ENCODE measurements at places on chromosomes 3 and 15.

DNA sequence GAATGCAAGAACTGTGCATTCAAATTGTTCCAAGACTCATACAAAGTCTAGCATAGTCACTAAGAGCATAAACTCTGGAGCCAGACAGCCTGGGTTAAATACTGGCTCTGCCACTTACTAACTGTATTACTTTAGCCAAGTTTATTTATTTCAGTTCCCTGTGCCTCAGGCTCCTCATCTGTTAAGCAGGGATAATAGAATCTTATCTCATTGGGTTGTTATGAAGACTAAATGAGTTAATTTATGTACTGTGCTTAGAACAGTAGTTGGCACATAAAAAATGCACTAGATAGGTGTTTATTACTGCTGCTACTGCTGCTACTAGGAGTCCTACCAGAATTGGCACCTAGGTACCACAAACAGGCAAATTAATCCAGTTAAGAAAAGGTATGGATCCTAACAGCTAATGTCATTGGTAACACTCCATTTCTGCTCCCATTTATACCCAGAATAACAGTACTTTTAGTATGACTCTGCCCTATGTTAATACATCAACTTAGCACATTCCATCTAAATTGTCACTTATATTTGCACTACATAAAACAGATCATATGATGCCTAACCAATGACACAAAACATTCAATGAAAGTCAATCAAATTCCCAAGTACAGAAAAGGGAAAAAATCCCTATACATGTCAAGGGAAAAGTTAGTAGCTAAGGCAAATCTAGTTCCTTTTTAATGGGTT lies 45.7 kb downstream of the GSK3B start:
- no peak for DNase-seq

- DNase-seq, result peak; percentile 23
Observed at GRCh38 chr3:125280668-125281361, 68.3 kb upstream of the SLC12A8 start.

DNA sequence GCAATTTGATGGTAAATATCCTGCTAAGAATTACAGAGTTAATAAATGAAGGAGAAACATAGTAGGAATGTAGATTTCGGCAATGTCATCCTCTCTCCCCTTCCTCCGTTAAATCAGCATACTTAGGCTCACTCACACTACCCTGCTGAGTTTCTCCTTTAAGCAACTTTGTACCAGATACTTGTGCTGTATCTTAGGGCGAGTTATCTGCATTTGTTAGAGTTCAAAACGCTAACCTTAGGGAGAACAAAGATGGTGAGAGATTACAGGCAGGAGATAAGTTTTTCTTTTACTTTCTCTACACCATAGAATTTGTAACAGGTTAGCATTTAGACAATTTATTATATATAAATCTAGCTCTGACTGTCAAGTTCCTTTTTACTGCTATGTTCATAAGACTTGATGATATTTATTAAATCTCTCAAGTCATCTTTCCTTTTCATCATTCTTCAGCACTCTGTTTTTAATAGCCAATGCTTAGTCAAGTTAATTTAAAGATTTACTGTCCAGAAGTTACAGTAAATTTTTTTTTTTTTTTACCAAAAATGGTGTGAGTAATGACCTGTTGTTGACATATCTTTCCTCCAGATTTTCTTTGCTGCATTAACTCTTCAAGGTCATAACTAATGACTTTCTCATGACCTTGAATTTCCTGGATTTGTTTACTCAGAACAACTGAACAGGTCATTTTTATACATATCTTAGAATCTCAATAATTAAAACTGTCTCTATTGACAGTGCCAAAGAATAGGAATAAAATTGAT lies 22.2 kb downstream of the SUCNR1 start:
- DNase-seq, result no peak

GRCh38 chr3:8324747-8325146 lies 176.9 kb upstream of the LMCD1 start:
- DNase-seq, result peak; percentile 77

DNA sequence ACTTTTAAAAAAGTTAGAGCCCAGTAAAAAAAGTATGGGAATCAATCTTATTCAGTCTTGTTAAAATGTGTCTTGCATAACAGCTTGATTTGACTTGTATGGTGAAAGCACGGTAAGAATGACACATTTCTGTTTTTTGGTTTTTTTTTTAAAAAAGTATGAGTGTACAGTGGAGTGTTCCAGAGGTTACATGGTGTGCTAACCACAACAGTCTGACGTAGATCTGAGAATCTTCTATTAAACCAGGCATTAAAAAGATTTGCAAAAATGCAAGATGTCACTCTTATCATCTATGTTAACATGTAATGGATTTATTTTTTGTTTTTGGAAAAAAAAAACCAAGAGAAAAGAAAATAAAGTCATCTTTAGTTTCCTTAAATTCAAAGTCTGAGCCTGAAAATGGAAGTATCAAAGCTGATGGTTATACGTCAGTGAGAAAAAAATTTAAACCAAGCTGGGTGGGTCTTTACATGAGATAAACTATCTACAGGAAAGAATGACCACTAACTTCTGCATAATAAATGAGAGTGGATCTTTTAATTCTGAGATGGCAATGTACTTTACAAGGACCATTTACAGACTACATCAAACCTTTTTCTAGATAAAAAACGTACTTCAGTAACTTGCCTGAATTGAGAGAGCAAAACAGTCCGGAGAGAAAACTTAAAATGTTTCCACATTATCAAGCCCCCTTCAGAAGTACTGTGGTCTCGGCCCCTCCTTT lies 1.6 kb downstream of the GABPB1 start:
- DNase-seq, result peak; percentile 63

DNA sequence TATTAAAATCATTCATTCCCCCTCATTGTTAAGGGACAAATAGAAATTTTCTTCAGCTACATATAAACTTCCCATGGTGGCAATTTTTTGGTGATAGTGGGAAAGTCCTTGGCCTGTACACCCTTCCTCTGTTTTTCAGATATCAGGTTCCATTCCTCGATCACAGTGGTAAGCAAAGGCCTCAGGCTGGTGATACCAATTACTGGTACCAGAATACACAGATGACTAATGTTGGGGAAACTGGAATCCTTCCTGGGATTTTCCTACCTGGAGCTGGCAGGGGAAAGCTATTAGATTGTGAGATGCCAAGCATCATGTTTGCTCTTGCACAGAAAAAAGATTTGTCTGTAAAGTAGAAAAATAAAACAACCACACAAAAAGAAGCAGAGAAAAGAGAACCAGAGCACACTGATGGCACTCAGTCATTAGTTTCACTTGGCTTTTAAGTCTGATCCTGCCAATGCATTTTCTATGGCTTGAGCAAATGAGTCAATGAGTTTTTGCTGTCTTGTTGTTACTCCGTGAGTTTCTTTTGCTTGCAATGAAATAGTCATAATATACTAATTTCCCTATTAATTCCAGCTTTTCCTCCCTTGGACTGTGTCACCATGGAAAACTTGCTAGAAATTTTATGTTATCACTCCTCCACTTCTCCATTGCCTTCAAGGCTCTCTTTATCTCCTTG lies 795.0 kb downstream of the ROBO1 start:
- DNase-seq, result no peak

DNA sequence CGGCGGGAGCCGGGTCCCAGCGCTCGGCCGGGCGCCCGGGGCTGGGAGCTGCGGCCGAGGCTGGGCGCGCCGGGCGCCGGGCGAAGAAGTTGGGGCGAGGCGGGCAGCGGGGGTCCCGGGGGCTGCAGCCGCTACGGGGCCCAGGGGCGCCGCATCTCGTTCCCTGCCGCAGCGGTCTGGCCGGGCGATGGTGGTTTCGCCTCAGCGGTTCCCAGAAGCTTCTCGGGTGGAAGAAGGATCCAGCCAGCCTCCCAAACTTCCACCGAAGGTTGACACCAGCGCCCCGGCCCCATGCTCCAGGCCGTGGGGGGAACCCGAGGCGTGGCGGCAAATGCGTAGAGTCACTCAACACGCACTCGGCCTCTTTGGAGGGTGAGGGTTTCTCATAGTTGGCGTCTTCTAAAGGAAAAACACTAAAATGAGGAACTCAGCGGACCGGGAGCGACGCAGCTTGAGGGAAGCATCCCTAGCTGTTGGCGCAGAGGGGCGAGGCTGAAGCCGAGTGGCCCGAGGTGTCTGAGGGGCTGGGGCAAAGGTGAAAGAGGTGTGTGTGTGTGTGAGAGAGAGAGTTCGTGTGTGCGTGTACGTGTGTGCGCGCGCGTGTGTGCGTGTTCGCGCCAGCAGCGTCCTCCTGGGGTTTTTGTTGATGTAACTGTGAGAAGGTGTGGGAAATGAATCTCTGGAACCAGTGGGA lies 940 bp downstream of the BOC start:
- DNase-seq, result peak; percentile 59

DNA sequence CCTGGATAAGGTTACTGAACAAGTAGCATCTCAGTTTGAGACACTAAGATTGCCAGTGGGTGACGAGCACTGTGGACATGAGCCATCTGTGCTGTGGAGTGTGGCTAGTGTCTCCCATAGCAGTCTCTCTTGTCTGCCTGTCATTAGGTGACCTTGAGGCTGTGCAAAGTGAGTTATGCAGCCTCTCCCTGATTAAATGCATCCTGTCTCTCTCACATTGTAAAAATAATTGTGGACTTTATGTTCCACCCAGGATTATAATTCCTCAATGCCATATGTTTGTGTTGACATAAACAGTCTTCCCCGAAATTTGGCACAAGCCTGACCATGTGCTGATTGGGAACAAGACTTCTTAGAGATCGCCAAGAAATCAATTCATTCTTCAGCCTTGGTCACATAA lies 168.9 kb downstream of the MYRIP start:
- DNase-seq, result no peak

DNA sequence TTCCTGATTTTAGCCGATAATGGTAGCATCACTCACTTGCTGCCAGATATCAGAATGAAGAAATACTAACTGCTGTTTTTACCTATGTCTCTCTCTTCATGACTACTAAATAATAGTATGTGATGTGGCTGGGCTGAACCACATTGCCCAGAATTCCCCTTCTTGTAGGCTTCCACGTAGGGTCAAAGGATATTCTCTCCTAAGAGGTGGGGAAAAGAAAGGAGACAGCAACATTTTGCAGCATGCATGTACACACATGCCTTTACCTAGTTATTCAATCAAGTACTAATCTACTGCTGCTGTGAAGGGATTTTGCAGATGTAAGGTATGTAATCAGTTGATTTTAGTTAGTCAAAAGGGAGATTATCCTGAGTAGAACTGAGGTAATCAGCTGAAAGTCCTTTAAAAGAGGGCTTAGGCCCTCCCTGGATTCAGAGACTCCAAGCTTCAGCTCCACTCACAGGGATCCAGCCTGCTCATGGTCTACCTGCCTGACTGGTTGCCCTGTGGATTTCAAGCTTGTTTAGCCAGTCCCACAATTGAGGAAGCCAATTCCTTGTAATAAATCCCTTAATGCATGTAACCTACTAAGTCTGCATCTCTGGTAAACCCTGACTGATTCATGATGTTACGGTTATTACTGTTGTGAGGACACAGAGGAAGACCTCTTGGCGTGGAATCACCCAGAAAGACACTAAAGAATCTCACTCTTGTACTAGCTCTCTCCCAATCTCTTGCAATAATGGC lies 20.4 kb downstream of the PLD1 start:
- no peak for DNase-seq

GRCh38 chr3:165148876-165149441 lies 47.2 kb downstream of the SLITRK3 start:
- DNase-seq, result no peak

- no peak for DNase-seq
Observed at GRCh38 chr3:119500901-119501300, 2.6 kb downstream of the TIMMDC1 start.

- DNase-seq, result peak; percentile 68
Observed at GRCh38 chr3:98817547-98818041, 54.5 kb downstream of the ST3GAL6 start.

DNA sequence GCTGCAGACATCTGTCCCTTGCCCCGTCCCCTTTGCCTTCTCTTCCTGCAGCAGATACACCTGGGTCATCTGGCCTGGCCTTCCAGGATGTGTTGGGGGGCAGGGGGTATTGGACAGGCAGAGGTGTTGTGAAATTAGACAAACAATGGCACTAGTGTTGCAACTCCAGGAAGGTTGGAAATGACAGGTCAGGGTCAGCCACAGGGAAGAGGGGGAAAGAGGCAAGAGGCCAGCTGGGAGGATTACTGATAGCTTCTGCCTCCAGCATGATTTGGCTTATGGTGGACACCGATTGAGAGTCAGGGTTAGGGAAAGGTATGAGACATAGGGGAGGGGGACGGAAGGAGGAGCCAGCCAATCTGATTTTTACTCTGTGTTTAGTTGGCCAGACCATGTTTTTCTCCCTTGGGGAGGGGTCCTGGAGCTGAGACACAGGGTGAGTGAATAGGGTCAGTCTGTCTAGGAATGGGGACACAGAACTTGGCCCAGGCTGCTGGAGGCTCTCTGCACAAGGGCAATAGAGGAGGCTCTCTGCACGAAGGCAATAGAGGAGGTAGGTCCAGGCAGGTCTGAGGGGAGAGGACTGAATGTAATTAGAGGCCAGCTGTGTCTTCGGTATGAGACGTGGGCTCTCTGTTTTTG lies 3.4 kb upstream of the ATP2B2 start:
- DNase-seq, result no peak

DNA sequence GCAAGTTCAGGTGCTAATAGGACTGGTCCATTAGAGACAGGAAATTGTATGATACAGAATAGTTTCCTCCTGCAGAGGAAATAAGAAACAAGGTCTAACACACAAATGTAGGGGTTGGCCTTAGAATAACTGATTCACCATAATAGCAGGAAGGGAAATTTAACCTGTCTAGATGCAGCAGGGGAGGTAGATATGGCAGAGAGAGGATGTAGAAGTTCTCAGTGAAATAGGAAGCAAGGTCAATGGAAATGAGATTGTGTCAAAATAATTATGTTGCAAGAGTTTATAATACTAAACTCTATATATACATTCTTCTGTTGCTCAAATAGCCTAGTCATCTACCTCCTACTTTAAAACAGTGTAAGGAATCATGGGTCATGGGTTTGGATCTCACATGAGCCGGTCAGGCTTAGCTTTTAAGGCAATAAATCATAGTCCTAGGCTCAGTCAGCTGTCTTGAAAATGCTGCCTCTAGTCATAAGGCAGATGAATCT lies 17.0 kb downstream of the BCL2A1 start:
- DNase-seq, result no peak

Measured in AG20443 (cell line).